Activated CD4-positive, alpha-beta T cell treated with anti-CD3 and anti-CD28 coated beads, Interleukin-2, amount 10 ng/mL, durations not matched to agents 24 days and 14 days (primary cell): ENCODE measurements at places on chromosomes 4 and X. TPM values are rescaled to one million over a fixed set of nuclear protein-coding genes. Genes with fewer than 3 reads are reported as not detected.

The SMARCA1 gene
- total RNA-seq, result not detected in 2 replicates

The ANXA3 gene
- 1.9 TPM in 2 replicates for total RNA-seq

The TADA2B gene
- 12.9 and 13.3 TPM in 2 replicates for total RNA-seq

The ZNF674 gene
- 2.1 and 2.6 TPM in 2 replicates for total RNA-seq
